ENCODE measurements at places on chromosomes 6 and 20.

DNA sequence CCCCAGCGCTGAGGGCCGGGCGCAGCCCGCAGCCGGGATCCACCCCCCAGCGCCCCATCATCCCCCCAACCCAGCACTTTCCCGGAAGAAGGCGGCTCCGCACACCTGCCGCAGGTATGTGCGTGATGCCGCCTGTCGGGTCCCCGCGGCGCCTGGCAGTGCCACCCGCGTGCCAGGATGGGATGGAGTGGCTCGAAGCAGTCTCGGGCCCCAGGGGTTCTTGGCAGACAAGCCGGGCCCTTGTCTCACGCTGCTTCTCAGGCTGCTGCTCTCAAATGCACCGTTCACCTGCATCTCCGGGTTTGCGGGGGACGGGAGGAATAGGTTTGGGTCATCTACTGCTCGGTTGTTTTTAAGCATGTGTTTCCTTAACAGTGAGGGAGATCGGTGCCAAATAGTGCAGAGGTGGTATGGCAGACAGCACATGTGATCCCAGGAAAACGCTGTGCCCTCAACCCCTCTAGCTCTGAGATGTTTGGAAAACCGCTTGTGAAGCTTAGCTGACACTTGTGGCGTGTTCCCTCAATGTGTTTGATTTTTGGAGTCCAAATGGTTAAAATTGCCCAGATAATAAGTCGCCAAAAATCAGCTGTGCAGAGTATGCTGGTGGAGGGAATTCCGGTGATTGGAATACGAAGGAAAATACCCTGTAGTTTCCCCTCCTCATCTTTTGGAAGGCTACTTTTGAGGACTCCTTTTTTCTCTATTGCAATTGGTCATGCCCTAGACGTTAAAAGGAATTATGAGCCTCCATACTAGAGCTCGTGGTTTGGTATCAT, 926 bp downstream of the MYLIP start:
- DNase-seq: peak; percentile 85

GRCh38 chr6:136077834-136078576, 172.1 kb downstream of the MTFR2 start:
- DNase-seq: no peak

DNA sequence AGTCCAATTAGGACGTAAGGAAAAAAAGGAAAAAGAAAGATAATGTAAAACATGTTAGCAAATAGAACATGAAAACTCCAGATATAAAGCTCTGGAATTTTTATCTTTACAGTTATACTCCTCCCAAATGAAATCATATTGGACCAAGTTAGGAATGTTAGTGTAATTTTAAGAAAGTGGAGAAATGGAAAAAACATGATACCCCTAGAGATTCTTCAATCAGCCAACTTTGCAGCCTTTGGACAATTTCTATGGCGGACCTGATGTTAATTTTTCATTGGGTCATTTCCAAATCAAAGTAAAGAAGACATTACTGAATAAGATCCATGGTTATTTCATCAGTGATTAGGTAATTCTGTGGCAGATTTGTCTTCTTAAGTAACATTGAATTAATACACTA, 748.7 kb downstream of the RFPL4B start:
- DNase-seq: no peak

GRCh38 chr6:77292564-77293546, 170.4 kb downstream of the HTR1B start:
- no peak for DNase-seq

DNA sequence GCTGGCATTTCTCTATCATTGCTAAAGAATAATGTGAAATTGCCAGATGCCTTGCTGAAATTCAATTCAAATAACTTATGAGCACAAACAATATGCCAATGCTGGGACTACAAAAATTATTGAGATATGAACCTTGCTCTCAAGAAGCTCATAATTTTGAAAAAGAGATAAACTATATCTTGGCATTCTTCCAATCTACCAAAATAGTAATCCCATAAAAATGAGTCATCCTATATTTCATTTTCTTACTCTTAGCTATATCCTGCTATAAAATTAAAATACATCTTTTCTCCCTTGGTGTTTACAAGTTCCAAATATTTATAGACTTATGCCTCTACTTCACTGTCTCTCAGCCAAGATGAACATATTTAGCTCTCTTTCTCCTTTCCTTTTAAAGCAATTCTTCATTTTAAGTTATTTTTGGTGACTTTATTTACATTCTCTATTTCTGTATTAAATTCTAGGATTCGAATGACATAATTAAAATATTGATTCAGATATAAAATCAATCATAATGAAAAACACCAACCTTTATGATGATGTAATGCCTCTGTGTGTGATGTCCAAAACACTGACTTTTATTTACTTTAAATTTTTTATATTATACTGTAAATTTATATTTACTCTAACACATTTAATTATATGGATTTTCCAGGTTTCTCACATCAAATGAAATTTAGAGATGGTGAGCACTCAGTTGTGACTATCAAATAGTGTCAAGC, 152.6 kb downstream of the CDK19 start:
- no peak for DNase-seq

- no peak for DNase-seq
Observed at GRCh38 chr6:130829333-130829910, 2.2 kb downstream of the SMLR1 start.

GRCh38 chr6:28542440-28543296, 17.0 kb downstream of the GPX5 start:
- DNase-seq: peak; percentile 85

GRCh38 chr6:77926198-77926751, 273.4 kb downstream of the MEI4 start:
- DNase-seq: no peak

DNA sequence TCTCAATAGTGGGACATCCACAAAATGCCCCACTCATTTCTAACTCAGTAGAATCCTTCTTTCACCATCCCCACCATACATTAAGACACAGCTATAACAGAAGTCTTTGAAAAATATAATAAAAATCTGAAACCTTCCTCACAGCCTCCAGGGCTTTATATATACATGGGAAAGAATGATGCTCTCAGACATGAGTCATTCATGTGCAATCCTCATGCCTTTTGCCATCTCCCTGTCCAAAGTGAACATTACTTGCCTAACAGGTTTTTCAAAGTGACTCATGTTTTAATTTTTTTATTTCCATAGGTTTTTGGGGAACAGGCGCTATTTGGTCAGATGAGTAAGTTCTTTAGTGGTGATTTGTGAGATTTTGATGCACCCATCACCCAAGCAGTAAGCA, 162.7 kb downstream of the RALGAPA2 start:
- peak; percentile 74 for DNase-seq

- no peak for DNase-seq
Observed at GRCh38 chr20:22074635-22075034, 369.2 kb downstream of the PAX1 start.

DNA sequence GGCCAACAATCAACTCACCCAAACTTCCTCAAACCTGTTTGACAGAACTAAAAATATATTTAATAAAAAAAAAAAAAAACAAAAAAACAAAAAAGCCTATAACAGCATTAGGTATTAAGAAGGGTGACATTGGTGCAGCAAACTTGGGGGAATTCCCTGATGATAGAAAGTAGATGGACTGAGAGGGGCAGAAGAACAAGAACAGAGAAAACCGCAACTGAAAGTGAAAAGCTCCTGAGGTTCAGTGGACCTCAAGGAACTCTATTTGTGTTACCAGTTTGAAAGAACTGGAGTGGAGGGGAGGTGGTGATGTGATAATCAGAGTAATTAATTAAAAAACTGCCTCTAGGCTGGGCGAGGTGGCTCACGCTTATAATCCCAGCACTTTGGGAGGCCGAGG, 53.8 kb downstream of the MACROD2 start:
- no peak for DNase-seq

DNA sequence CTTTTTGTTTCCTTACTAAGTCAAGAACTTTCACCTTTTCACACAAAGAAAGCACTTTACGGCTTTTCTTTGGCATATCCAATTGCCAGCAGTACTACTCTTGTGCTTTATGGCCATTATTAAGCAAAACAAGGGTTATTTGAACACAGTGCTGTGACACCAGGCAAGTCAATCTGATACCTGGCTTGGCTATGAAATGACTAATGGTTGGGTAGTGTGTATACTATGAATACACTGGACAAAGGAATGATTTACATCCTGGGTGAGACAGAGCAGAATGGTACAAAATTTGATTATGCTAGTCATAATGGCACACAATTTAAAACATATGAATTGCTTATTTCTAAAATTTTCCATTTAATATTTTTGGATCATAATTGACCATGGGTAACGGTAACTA, 22.1 kb upstream of the ADGRF1 start:
- no peak for DNase-seq

- DNase-seq: no peak
Observed at GRCh38 chr20:58883241-58883691, 30.8 kb downstream of the GNAS start.

- DNase-seq: peak; percentile 65
Observed at GRCh38 chr6:56517155-56517745, 125.4 kb downstream of the DST start.

DNA sequence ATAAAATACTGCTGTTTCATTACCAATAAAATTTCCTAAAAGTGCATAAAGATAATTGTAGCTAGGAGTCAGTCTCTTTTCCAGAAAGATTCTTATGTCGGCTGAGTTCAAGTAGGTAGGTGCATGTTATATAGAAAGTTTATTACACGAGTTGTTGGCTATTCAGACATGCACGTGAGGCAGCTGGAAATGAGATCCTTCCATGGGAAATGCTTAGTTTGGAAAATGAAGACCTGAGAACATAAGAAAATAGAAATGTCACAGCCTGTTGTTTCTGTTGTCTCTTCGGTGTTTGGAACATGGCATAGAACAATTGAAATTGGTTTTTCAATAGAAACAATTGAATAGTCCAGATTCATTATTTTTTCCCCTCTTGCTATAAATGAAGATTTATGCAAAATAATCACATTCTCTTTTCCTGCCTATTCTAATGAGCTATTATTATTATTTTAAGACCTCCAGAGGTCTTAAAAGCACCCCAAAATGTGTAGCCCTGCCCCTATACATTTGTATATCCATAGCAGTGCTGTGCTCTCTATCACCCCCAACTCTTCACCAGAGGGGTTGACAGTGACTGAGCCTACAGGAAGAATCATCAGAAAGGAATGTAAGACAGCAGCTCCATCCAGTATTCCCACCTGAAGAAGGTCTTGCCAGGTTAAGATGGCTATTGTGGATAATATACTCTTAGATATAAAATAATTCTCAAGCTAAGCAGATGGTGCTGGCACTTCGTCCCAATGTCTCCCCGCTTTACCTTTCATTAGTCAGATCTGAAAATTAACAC, 82.2 kb downstream of the ZDHHC14 start:
- no peak for DNase-seq

GRCh38 chr6:148416330-148416965, 73.8 kb downstream of the SASH1 start:
- no peak for DNase-seq

- DNase-seq: no peak
Observed at GRCh38 chr20:48763216-48763914, 64.4 kb downstream of the PREX1 start.

DNA sequence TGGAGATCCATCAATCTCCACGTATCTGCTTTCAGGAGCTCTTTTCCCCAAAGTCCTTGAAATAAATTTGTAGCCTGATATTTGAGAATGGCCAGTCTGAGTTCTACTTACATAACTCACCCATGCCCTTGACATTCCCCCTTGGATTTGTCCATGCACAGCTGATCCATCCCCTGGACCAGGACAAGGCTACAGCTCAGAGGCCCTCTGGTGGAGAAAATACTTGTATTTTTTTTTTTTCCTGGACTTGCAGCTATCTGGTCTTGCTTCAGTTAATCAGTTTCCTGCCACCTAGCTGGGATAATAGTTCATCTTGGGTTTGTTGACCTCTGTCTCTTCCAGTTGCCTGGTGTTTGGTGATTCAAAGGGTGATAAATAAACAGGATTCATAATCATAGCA, 467.6 kb downstream of the DHX35 start:
- DNase-seq: peak; percentile 0

DNA sequence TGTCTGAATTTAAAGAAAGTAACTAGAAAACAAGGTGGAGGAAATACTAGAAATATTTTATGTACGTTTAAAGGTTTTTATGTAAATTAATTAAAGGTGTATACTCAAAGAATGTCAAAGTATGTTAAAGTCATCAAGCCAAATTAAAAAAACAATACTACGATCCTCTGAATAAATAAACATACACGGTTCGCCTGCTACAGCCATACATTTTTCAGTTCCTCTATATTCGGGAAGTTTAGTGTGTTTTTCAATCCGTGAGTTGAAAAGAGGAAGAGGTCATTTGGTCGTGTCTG, 626 bp downstream of the STX7 start:
- no peak for DNase-seq

GRCh38 chr6:33248643-33248931, 23.1 kb downstream of the VPS52 start:
- peak; percentile 76 for DNase-seq

DNA sequence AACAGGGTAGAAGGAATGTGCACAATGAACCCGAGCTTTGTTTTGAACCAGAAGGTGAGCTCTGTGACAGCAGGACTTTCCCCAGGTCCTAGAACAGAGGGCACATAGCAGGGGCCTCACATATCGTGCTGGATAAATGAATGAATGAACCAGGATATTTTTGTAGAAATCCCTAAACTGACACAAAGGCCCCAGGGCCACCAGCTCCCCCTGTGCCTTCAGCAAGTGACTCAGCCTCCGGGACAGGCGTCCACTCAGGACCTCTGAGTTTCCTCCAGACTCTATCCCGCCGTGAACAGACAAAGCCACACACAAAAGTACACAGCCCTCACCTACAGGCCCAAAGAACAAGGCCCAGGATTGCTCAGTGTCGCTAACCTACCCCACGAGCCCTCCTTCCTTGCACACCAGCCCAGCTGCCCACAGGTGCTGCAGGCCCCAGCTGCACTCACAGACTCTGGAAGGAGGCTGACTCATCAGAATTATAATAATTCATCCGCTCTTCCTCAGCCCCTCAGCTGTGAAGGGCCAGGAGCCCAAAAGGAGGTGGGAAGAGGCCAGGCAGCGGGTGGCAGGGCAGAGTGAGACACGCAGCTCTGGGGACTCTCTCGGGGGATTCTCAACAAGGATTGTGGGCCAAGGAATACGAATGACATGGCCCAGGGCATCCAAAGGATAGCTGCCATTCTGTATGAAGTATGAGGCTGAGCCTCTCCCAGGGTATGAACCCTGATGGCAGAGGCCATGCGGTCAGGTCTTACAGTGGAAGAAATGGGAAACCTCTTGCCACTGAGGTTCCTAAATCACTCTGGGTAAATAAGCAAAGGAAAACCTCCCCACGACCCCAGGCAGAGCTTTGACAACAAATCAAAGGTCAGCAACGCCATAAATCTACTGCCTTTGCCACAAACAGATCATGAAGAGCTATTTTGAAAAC, 40.9 kb downstream of the SUMO4 start:
- no peak for DNase-seq

DNA sequence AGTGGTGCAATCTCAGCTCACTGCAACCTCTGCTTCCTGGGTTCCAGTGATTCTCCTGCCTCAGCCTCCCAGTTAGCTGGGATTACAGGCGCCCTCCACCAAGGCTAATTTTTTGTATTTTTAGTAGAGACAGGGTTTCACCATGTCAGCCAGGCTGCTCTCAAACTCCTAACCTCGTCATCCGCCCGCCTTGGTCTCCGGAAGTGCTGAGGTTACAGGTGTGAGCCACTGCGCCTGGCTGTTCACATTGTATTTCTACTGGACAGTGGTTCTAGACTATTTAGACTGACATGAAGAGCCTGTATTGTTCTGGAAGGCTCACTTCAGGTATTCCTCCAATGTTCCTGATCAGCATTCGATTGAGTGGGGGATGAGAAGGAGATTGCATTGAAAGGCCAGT, 14.8 kb upstream of the OVOL2 start:
- no peak for DNase-seq

All from NCI-H69 (cell line).